NCI-H2029 treated with DMSO at 0.1 percent for 48 hours (cell line): ENCODE measurements at places on chromosomes 13 and 19.
A peak's percentile ranks its signal among the peaks of the same experiment; 100 is the strongest.

DNA sequence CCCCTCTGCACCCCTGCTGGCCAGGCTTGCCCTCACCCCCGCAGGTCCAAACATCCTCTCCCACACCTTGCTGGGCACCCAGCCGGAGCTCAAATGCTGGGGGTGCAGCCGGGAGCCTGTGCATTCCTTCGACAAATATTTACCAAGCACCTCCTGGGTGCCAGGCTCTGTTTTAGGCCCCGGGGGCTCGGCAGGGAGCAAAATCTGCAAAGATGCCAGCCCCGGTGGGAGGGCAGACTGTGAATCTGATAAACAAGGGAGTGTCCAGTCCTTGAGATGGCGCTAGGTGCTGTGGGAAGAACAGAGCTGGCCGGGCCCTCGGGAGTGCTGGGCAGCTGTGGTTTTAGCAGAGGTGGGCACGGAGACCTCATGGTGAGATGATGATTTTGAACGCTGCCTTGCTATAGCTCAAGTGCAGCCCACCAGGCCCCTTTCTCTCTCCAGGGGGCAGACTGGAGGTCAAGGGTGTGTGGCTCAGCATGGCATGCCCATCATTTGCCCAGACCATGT lies 10.6 kb downstream of the NFIX start:
- no peak for DNase-seq

DNA sequence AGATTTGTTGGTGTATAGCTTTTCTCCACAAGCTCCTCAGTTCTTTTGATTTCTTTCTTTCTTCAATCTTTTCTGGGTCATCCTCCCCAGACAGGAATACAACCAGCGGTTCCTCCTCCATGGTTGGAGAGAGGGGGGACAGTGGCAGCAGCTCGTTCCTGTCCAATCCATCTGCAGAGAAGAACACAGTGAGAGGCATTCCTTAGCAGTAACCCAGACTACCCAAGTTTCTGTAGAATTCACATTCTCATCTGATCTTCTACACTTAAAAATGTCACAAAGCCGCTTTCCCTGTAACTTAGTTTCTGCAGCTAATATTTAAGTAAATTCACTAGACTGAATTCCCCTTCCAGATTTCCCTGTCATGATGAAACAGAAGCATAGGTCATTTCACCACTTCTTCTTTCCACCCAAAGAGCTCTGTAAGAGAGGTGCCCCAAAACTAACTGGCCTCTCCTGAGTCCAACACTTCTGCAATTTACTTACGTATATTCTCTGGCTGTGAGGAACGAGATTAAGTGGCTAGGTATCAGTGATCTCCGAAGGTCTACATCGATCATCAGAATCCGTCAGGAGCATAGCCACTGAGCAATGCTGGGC lies 171.9 kb downstream of the TBC1D4 start:
- no peak for DNase-seq

DNA sequence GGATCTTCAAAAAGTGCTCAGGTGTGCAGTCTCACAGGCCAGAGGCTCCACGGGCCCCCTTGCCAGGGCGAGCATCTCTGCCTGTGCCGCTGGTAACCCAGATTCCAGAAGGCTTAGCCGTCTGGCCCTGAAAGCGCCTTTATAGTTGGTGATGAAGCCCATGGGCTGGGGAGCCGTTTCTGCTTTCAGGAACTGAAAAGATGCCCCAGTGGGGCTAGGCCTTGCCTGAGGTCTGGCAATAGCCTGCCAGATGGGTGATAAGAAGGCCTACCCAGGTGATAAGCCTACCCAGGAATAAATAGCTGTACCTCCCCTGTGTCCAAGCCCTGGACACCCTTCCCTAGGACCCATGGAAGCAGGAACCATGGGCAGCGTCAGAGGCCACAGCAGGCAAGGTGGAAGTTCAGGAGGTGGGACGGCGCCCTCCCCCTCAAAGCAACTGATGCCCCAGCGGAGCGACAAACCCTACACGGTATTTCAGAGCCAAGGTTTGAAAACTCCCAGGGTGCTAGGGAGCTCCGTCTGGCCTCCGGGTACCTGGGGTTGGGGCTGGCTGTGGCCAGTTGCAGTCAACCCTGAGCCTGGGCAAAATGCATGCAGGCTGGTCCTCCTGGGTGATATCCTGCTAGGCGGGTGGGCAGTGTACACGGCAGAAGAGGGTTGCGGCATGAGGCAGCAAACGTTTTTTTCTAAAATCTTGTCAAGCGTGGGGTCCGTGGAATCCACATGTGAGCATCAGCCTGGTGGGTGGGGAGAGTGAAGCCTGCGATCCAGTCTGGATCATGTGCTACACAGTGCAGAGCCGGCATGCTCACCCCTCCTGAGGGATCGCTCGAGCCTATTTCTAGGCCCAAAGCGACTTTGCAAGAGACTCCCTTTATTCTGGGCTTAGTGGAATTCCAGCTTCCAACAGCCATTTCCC lies 45.3 kb downstream of the ACTN4 start:
- no peak for DNase-seq

DNA sequence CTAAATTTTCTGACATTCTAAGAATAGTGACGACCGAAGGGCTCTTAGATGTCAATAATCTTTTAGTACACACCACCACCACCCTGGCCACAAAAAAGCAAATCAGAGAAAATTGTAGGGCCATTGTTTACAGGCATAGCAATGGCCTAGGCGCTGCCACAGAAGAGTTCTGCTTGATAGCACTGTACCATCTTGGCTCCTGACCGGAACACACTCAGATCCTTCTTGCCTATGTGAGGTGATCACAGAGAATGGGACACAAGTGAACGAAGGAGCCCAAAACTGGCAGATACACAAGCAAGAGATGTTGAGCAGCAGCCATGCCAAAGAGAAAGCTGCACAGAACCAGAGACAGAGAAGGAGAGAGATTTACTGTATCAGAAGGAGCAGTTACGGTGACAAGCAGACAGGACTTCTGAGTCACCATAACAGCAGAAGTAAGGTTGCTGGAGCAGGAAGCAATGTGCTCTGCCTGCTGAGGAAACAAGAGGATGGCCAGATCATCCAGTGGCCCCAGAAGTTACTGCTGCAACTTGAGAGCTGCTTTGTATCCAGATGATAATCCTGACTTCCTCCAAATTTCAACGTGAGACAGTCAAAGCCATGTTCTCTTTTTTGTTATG lies 105.2 kb downstream of the SLITRK6 start:
- no peak for DNase-seq

- no peak for DNase-seq
These were observed 63.3 kb downstream of the MBNL2 start for GRCh38 chr13:97285221-97285955.

DNA sequence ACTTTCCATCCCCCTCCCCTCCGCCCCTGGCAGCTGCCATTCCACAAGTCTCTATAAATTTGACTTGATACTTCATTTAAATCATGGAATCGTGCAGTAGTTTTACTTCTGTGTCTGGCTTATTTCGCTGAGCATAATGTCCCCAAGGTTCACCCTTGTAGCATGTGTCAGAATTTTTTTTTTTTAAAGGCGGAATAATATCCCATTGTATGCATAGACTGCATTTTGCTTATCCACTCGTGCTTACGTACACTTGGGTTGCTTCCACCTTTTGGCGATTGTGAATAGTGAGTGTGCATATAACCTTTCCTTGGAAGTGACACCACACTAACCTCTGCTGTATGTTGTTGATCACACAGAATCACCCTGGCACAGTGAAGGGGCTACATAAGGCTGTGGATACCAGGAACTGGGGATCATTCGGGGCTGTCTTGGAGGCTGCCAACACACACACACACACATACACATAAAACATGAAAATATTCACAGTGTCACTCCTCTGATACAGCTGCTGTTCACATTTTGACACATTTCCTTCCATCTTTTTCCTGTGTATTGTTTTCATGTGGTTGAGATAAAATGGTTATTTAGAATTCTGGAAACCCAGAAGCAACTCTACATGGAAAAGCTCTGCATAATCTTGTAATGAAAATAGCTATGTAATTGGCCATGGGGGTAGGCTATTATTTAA lies 13.3 kb downstream of the ZNF71 start:
- no peak for DNase-seq

- no peak for DNase-seq
These were observed 418.9 kb downstream of the KLF12 start for GRCh38 chr13:73715114-73715910.

DNA sequence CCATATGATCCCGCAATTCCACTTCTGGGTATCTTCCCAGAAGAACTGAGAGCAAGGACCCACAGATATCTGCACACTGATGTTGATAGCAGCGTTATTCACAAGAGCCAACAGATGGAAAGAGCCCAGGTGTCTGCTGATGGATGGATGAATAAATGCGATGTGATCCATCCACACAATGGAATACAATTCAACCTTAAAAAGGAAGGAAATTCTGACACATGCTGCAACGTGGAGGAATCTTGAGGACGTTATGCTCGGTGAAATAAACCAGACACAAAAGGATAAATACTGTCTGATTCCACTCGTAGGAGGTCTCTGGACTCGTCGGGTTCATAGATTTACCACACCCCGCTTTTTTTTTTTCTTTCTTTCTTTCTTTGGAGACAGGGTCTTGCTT lies 21.8 kb downstream of the ARHGEF18 start:
- no peak for DNase-seq

DNA sequence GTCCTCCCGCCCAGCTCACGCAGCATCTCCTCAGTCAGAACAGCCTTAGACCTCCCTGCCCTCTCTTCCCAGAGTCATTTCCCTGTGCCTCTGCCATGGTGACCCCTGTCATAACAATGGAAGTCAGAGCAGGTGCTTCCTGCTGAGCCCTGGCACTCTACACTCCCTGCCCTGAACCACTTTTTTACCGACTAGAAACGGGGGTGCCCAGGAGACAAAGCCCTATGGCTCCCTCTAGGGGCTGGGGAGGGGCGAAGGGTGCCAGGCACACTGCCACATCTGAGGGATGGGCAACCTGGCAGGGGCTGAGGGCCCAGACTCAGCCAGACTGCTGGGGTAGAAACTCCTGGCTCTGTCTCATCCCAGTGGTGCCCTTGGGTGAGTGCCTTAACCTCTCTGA lies 16.4 kb downstream of the ZNF574 start:
- peak; percentile 52 for DNase-seq

GRCh38 chr13:71218960-71219359 lies 648.0 kb downstream of the DACH1 start:
- no peak for DNase-seq

GRCh38 chr13:97212004-97212403 lies 10.1 kb upstream of the MBNL2 start:
- no peak for DNase-seq

- DNase-seq, result no peak
These were observed 39.6 kb downstream of the INSR start for GRCh38 chr19:7254590-7254989.

GRCh38 chr13:111187960-111188541 lies 72.9 kb downstream of the ARHGEF7 start:
- no peak for DNase-seq

- DNase-seq, result no peak
These were observed 14.1 kb downstream of the ZNF444 start for GRCh38 chr19:56155124-56155687.

GRCh38 chr13:48009284-48009683 lies 8.2 kb upstream of the SUCLA2 start:
- DNase-seq, result no peak

DNA sequence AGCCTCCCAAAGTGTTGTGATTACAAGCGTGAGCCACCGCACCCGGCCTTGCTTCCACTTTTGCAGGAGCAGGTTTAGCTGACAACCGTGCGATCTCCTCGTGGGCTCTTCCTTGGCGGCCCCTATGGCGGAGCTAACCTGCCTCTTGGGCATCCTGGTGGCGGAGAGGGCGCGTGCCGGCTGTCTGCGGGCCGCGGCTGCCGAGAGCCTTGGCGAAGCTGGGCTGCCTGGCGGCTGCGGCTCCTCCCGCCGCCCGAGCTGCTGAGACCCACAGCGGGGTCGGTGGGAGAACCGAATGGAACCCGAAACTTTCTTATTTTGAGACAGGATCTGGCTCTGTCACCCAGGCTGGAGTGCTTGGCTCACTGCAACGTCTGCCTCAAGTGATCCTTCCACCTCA lies 55.7 kb downstream of the NLRP12 start:
- no peak for DNase-seq

- DNase-seq, result no peak
These were observed 46.1 kb downstream of the OXGR1 start for GRCh38 chr13:96948127-96948526.

DNA sequence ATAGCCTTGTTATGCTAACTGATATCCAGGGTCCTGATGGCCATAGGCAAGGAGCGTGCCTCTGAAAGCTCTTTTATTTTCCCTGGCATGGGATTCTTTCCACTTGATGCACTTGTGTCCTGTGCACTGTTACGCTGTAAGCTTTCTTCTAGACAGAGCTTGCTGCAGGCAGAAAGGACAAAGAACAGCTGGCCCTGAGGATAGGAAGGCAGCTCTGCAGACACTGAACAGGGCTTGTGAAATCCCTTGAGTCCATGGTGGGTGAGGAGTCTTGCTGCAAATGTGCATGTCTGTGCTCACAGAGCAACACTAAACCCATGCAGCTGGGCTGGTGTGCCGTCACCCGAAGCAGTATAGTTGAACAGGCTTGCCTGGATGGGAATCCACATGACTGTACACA lies 126.6 kb downstream of the AKAP11 start:
- no peak for DNase-seq

DNA sequence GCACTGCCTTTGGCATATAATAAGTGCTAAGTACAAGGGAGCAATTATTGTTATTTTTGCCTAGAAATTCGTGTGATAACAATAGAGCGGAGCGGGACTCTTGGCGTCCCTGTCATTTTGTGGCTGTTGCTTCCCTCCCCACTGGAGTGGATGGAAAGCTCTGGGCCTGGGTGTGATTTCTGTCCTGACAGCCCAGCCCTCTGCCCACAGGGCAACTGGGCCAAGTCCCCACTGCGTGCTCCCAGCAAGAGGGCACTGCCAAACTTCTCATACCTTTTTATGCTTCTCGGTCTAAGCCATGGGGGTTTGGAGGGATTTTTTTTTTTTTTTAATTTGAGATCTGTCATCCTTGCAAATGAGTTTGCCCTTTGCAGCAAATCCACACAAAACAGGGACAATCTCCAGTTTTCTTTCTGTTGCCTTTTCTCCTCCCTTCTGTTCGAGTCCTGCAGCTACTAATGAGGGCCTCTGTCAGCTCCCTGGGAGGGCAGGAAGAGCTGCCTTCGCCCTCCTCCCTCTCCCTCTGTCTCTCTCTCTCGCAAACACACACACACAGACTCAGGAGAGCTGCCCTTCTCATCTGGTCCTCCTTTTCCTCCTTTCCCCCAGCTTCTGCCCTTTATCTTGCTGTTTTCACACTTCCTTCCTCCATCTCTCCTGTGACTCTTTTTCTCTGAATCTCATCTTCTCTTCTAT lies 103.9 kb downstream of the DNAJC15 start:
- no peak for DNase-seq

DNA sequence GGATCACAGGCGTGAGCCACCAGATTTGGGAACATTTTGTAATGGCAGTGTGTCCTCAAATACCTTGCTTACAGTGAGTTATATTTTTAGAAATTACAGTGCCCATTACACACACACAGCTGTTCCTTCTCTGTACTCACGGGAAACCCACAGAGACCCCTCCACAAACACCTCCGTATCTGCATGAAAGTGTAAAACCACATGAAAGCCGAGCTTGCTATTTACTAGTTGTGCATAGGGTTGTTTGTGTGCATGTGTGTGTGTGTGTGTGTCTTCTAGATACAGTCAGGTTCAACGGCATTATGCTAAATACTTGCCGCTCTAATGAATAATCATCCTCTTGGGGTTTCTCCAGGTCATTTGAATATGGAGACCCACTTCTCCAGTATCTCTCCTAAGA lies 22.3 kb upstream of the LILRA2 start:
- DNase-seq, result no peak

- DNase-seq, result no peak
These were observed 697.5 kb downstream of the SLITRK1 start for GRCh38 chr13:83184819-83185218.
